Forelimb muscle (tissue), 1 donor: ENCODE measurements at places on chromosomes 7 and 10.

DNA sequence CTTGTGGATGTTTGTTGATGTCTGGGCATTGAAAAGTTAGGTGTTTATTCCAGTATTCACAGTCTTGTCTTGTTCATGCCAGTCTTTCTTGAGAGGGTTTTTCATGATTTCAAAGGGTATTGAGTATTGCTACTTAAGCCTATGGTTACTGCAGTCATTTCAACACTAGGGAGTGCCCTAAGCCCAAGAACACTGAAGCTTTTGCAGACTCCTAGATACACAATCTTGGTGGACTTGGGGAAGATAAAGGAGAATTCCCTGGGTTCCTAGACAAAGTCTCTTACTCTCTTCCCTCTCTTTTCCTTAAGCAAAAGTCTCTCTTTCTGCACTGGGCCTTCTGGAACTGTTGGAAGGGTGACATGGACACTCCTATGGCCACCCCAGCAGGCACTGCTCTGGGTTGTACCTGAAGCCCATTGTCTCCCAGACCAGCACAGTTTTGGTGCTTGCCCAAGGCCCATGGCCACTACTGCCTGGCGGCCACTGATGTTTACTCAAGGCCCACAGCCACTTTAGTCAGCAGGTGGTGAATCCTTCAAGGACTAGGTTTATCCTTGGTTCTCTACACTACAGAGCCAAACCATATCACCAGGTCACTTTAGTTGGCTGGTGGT is 24.9 kb downstream of the SAMD9 start:
- no peak for DNase-seq

DNA sequence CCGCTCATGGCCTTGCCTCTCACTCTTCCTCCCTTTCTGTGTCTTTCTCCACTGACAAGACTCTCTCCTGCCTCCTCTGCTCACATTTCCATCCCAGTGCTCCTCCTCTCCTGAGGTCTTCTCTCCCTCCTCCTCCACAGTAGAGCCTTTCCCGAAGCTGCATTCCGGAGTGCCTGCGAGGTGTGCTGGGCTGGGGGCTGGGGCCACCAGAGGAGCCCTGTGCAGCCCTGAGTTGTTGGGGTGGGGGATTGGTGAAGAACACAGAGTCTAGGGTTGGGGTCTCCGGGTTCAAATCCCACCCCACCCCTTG is 76.4 kb downstream of the ZMIZ1 start:
- DNase-seq, result no peak

DNA sequence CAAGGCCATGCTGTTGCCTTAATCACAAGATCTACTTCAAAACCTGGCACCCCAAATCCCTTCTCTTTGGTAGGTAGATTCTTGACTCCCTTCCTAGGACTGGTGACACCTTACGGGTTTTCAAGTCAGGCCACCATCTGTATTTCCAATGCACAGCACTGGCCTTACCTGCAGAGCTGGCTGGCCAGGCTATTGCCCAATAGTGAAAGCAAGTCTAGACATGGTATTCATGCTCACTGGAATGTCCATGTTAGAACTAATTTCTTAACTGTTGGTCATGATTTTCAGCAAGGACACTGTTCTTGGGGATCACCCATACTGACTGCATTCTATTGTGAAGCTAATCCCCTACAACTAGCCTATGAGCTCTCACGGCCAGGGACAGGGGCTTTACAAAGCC is 313.1 kb upstream of the RNF32 start:
- no peak for DNase-seq

DNA sequence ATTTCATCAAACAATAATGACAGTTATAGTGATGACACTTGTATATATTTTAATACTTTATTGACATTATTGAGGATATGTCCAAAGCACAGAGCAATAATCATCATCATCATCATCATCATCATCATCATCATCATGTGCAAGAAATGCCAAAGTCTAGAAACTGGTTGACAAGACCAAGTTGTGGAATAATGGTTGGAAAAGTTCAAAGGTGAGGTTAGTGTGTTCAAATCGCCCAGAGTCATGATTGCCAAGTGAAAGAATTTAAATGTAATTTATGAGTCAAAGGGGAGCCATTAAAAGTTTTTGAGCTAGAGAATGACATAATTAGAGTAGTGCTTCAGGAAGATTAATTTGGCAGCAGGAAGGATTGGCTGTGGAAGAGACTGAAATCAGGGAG is 852.4 kb downstream of the SORCS1 start:
- peak; percentile 41 for DNase-seq

- DNase-seq, result no peak
These were observed 30.4 kb upstream of the PPIF start for GRCh38 chr10:79316671-79317431.

DNA sequence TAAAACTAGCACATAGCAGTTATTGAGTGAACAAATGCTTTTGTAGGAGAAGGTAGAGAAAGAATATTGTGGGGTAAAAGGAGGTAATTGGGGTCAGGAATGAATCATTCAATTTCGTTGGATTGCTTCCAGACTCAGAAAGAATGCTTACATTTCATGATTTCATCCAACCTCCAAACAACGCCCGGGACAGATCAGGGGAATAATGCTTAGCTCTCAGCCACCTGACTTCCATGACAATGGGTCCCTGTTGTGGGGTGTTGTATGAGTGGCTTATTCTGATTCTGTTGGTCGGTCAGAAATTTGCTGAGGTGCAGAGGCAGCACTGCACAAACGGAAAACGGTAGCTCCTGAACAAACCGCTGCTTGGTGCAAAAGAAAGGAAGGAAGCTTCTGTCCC is 24.0 kb upstream of the INPP5F start:
- DNase-seq, result no peak

GRCh38 chr10:28273343-28273742 is 29.5 kb downstream of the MPP7 start:
- DNase-seq, result no peak

DNA sequence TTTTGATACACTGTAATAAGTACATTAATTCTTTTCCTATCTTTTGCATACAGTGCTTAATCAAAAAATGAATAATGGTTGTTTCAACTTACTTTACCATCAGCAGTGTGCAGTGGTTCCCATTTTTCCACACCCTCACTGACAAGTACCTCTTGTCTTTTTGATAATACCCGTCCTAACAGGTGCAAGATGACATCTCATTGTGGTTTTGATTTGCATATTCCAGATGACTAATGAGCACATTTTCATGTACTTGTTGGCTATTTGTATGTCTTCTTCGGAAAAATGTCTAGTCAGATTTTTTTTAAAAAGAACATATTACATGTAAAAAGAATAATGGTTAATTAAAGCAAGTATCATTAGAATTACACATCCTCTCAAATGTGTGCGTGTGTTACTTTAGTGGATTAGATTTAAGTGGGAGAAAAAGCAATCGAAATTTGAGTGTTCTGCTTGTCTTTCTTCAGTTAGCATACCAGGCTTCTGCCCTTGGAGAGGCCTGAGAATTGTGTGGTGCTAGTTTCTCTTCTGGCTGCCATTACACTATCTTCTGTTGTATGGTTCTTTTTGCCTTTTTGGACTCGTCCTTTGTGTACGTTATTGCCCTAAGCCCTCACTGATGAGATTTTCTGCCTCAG is 291.2 kb downstream of the AUTS2 start:
- DNase-seq, result no peak

DNA sequence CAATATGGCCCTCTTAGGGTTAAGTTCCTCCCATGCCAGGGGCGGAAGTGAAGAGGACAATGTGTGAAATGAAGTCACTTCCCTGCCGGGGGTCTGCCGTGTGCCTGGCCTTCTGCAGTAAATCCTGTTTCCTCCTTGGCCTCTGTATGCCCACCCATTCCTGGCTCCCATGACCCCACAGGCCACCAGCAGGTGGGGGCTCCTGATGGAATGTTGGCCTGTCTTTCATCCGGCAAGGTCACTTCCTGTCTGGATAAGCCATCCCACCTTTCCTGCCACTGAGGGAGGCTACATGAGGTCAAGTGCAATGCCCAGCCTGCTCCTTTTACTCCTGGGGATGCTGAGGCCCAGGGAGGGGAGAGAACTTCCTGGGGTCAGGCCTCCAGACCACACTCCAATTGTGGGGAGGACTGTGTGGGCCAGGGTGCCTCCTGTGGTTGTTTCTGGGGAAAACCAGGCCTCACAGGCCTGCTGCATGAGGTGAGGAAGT is 22.3 kb downstream of the PALD1 start:
- DNase-seq, result no peak

DNA sequence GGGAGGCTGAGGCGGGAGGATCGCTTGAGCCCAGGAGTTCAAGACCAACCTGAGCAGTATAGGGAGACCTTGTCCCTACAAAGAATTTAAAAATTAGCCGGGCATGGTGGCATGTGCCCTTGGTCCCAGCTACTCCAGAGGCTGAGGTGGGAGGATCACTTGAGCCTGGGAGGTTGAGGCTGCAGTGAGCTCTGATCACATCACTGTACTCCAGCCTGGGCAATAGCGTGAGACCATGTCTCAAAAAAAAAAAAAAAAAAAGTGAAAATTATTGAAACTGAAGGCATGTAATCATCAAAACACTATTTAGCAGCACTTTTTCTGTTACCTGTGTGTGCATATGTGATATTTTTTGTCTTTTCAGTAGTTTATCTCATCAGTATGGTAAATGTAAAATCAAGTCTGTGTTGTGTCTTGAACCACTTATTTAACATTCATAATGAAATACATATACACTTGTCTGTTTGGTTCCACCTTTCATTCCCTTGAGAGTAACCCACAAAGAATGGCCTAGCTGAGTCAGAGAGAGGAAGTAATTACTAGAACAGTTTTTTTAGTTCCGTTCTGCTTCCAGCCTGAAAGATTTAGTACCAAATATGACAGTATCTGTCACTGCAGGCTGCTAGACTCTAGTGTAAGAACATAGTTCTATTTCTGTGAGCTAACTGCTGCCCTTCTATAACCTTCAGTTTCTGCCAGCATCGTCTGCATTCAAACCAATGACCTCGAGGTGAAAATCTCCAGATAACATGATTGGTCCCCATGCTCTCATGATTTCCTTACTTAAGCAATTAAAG is 68.6 kb downstream of the MMRN2 start:
- DNase-seq, result no peak

DNA sequence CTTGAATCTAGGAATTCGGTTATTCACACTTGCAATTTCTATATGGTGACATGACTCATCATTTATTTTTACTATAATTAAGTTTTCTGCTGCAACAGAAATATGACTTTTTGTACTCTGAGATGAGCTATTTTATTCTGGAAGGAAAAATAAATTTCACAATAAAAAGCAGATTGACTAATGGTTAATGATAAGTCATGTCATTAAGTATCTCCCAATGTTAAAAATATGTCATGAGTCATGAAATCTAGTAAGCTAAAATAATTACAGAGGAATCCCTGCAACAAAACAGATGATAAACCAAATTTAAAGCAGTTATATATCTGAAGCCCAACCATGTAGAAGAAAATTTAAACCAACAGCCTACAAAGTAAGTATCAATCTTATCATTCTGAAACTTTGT is 149.2 kb downstream of the CACNA2D1 start:
- DNase-seq, result no peak

DNA sequence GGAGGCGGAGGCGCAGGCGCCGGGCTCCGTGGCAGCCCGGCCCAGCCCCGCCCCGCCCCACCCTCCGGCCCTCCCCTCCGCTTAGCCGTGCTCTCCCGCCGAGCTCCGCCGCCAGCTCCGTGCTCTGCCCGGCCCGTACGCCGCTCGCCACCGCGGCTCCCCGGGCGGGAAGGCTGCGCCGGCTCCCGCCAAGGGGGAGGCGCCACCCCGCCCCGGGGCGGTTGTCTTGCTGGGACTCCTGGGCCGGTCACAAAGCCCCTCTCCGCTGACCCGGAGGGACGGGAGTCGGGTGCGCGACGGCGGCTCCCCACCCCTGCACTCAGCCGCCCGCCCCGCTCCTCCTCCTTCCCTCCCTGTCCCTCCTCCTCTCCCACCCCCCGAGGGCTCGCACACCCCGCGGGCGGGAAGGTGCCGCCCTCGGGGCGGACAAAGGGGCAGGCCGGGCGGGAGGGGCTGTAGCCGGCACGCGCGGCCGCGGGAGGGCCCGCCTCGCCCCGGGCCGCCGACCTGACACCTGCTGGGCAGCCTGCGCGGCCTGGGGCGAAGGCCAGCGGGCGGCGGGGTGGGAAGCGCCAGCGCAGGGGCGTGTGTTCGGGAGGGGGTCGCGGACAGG is 11.5 kb upstream of the SP8 start:
- no peak for DNase-seq

DNA sequence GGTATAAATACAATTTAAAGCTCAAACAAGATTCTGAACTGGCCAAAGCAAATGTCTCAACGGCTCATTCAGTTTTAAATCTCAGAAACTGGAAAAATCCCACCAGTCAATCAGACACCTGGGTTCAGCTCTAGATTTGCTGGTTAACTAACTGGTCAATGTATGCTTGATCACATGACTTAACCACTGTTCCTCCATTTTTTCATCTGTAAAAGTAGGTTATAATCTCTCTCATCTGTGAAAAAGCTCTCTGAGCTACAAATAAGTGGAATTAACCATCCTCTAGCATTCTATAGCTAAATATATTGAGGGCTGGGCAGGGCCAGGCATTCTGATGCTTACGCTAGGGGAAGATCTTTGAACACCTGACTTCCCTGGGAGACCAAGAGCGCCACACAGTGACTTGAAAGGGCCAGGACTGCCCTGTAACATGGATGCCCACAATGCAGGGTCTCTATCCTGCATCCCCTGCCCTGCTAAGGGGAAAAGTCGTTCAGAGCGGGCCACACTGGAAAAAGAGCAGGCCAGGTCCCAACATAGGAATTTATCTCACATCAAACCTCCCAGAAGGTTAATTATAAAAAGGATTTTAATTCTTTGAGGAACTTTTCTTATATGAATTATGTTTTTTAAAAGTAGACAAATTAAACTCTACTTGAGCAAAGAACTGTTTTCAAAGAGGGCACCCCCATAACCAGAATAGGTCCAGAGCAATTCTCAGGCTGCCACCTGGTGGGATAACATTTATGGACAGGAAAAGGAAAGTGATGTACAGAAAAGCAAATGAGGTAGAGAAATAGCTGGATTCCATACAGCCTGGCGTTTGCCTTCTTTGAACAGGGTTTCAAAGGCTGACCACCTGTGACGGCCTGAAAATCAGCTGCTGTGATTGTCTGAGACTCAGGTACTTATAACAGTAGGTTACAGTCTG is 1.8 kb downstream of the RP9 start:
- DNase-seq, result no peak

GRCh38 chr10:107164992-107165391 is 486 bp upstream of the SORCS1 start:
- DNase-seq, result no peak
